ENCODE measurements at places on chromosomes 3 and 15.

DNA sequence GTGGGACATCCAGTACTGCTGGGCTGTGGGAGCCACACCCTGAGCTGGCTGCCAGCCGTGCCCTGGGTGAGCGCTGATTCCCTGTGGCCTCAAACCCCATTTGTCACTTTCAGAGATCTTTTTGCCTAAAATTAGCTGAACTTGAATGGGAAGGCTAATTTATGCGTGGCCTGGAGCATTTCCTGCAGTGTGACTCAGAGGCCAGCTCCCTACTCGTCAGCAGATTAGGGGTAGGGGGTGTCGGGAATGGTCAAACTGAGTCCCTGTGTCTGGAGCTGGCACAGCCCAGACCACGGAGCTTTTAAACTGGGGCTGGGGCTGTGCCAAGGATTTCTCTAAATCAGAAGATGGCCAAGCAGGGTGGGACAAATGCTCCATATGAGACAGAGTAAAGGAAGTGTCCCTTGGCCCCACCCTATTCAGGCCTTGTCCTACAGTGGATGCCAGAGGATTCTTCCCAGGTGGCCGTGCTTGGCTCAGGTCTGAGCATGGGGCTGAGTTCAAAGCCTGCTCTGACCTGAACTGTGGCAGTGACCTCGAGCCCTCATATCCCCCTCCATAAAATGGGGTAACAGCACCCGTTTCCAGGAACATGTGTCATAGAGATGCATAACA, 59.7 kb downstream of the ATP2B2 start:
- DNase-seq, result no peak

DNA sequence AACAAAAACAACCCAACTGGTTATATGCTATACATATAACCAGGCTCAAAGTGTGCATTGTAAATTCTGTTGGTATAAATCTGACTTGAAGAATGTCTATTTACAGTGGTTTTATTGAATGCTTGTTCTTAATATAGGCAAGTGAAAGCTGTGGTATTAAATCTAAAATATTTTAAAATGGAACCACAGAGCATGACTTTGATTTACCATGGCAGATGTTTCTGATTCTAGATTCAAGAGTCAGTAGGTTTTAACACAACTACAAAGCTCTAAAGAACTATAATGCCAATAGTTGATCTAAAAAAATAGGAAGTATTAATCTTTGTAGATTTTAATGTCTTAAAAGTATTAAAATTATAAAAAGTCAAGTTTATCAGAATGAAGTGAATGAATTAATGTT, 141.9 kb upstream of the PLSCR5 start:
- no peak for DNase-seq

DNA sequence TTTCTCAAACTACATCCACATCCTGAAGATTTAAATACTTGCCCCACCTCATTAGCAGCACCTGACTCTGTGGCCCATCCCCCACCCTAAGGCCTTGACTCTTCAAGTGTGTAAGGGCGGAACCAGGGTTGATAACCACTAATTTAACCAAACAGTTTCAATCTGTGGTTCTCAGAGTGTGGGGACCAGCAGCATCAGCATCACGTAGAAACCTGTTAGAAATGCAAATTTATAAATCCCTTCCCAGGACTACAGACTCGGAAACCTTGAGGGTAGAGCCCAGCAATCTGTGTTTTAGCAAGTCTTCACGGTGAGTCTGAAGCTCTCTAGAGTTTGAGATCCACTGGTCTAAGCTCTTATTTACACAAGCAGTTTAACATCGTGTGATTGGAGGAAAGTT, 12.4 kb downstream of the GNB4 start:
- DNase-seq, result no peak

GRCh38 chr3:549636-550035, 353.1 kb downstream of the CHL1 start:
- no peak for DNase-seq

DNA sequence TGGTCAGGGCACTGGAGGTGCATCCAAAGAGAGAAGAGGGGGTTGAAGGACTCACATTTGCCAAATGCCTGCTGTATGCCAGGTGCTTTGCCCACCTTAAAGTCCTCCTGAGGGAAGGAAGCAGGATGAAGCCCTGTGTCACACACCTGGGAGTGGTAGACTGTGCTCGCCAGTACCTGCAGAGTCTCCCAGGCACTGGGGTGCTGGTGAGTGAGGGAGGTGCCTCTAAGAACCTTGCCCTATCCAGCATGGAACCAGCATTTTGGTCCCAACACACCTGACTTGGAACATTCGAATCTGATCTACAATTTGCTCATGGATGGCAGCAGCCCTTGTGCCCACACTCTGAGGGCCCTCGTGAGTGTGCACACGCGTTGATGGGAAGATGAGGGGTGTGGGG, 76.7 kb downstream of the SEC22A start:
- no peak for DNase-seq

GRCh38 chr15:89192136-89192535, 29.2 kb downstream of the RLBP1 start:
- no peak for DNase-seq

- no peak for DNase-seq
Observed at GRCh38 chr3:154240235-154240634, 84.1 kb downstream of the DHX36 start.

- DNase-seq, result no peak
Observed at GRCh38 chr3:66464512-66464894, 36.3 kb downstream of the LRIG1 start.

DNA sequence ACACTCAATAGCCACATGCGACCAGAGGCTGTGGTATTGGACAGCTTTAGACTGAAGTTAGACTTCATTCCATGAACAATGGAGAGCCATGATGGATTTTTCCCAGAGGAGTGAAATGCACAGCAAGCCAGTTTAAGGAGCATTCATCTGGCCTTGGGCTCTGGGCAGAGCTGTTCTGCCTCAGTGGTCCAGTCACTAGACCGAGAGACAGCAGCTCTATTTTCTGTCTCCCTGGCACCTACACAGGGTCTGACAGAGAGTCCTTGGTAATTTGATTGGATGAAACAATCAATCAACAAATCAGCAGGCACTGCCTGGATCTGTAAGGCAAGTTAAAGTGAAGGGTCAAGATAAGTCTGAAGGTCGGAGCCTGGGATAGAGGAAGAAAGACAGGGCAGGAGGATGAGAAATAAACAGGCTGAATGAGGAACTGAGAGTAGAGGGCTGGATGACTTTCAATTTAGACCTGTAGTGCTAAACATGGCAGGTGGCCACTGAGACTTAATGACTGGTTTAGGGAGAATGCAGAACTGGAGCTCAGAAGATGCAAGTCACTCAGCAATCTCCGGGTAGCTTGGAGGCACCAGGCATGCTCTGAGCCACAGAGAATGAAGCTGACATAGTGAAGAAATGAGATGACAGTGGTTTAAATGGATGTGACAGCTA, 98.5 kb upstream of the SLC25A36 start:
- no peak for DNase-seq

- no peak for DNase-seq
Observed at GRCh38 chr3:26587571-26587970, 35.0 kb upstream of the LRRC3B start.

GRCh38 chr3:184556582-184557347, 4.8 kb upstream of the EPHB3 start:
- no peak for DNase-seq

- DNase-seq, result no peak
Observed at GRCh38 chr3:146969356-146969755, 364.2 kb upstream of the PLSCR5 start.

GRCh38 chr3:56688191-56688590, 5.1 kb upstream of the TASOR start:
- no peak for DNase-seq

- DNase-seq, result no peak
Observed at GRCh38 chr3:129050556-129051295, 9.9 kb upstream of the GP9 start.

- no peak for DNase-seq
Observed at GRCh38 chr3:133693821-133694220, 32.1 kb upstream of the TOPBP1 start.

DNA sequence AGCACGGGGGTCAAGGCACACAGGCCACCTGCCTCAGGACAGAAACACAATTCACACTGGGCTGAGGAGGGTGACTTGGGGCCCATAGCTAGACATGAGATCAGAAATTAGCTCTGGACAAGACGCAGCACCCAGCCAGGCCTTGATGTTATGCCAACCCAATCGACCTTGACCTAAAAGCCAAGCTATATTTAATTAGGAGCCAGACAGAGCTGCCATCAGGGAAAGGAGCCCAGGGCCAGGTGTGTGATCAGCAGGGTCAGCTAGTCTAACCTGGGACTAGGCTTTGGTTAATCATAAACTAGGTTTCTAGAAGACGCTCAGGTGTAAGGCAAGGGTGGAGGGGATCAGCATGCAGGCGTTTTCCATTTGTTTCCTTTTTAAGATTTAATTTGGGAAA, 23.9 kb upstream of the SLC25A36 start:
- no peak for DNase-seq

DNA sequence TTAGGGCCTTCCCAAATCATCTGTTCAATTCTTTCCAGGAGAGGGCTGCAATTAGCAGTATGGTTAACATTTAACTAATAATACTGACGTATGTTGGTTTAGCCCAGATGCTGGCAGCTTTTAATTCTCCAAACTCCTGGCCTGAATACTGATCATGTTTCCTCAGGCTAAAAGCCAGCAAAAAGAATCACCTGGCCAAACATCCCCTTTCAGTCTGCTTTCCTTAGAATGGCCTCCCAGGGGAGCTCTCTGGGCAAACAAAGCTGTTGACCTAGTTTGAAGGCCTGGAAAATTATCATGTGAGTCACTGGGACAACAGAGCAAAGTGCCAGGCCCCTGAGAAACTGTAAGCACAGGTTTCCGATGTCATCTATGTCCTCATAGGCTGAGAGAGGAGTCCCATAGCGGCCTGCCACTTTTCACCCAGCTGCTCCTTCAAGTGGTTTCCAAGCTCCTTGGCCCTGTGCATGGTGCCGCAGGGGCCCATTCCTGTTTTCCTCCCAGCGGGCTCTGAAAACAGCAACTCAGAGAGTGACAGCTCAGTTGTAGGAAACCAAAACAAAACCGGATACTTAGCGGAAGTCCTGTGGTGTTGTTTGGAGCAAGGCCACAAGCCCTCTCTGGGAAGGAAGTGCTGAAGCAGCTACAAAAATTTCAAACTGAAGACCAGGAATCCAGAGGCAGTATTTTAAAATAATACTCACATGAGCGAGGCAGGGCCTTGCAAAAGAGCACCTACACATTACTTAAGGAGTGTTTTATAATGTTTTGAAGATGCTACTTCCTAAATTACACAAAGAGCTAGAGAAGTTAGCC, 36.5 kb upstream of the RAB11A start:
- DNase-seq, result peak; percentile 94

DNA sequence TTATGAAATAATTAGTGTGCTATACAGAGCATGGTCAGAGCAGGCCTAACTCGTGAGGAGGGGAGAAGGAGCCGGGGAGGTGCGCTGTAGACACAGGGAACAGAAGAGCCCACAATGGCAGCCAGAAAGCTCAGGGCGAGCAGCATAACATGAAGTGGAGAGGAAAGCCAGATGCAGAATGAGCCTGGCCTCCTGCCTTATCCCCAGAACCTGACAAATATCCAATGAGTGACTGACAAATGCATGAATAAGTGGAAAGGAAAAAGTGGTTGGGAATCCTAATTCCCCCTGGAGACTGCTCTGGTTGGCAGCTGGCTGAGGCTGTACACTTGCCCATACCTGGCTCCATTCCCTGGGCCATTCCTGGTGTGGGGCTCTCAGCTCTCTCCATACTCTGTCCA, 9.2 kb upstream of the MST1R start:
- no peak for DNase-seq

DNA sequence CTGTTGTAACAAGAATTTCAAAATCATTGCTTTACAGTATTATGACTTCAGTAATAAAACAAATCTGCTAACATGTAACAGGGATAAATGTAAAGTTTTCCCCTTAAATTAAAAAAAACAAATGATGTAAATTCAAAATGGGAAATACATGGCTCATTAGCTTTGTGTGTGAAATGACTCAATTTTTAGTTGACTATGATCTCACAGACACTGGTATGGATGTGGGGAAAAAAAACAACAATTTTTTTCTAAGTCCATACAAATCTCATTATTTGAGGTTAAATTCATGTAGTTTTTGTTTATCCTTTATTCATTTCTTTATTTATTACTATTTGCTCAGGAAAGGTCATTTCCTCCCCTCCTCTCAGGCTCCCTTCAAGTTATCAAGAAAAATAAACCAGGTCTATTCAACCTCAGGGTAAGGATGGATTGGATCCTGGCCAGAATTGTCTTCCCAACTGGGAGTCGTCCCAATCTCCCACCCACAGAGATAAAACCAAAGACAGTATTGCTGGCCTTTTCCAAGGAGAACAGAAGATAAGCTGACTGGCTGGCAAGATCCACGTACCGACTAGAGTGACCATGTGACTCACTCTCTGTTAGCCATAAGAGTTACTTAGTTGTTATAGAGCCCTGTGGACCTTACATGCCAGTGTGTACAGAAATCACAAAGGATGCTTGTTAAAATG, 373.3 kb downstream of the GAP43 start:
- DNase-seq, result no peak

GRCh38 chr3:30228302-30228631, 378.1 kb upstream of the TGFBR2 start:
- no peak for DNase-seq

DNA sequence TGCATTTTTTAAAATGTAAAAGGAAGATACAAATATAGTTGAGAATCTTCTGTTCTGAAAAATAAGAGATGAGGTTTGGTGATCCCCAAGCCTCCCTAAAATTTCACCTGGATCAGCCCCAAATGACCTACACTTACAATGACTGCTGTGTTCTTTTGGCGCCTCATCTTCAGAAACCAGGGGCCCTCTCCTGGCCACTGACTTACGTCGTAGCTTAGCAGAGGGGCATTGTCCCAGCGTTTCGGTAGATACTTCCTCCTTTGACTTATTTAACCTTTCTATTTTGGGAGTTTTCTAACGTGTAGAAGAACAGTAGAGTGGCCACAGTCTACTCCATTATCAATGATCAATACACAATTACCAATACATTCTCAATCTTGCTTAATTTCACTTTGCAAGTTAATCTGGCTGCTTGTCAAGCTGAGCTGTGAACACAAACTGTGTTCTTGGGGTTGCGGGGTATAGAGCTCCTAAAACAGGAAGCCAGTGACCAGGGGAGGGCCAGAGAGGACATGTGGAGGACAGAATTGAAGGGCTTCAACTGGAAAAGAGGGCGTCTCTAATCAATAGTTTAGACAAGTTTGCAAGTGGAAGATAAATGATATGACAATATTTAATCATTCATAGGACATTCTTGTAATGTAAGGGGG, 419.5 kb downstream of the LPP start:
- DNase-seq, result no peak

- DNase-seq, result peak; percentile 23
Observed at GRCh38 chr3:9915254-9916141, 1.4 kb upstream of the IL17RC start.

GRCh38 chr3:172905451-172905850, 154.9 kb downstream of the ECT2 start:
- DNase-seq, result no peak

GRCh38 chr3:97815149-97815917, 6.5 kb upstream of the CRYBG3 start:
- DNase-seq, result no peak

GRCh38 chr3:43142472-43142871, 36.6 kb upstream of the POMGNT2 start:
- DNase-seq, result no peak

GRCh38 chr3:126678693-126679317, 23.9 kb upstream of the TXNRD3 start:
- DNase-seq, result no peak

Measured in SW 1271 (cell line).